ENCODE measurements at places on chromosomes 5 and 9. TPM values are rescaled to one million over a fixed set of nuclear protein-coding genes. Genes with fewer than 3 reads are reported as not detected.
A peak's percentile ranks its signal among the peaks of the same experiment; 100 is the strongest.

- H3K4me3 ChIP-seq: no peak overlapping the region
- peaks cover 5% of the 10 kb centered on the region for H3K27me3 ChIP-seq
- H3K36me3 ChIP-seq: no peaks in the 10 kb centered on the region
- peaks cover 2% of the 10 kb centered on the region for H3K4me1 ChIP-seq
- peak; percentile 64 for DNase-seq
- no peak overlapping the region for H3K27ac ChIP-seq
These were observed 140.2 kb downstream of the TMC1 start for GRCh38 chr9:72661401-72662135.

GRCh38 chr5:107063511-107063910 is 607.2 kb downstream of the EFNA5 start:
- H3K36me3 ChIP-seq: no peaks in the 10 kb centered on the region
- H3K27me3 ChIP-seq: no peaks in the 10 kb centered on the region
- DNase-seq: peak; percentile 10
- H3K4me3 ChIP-seq: no peak overlapping the region

DNA sequence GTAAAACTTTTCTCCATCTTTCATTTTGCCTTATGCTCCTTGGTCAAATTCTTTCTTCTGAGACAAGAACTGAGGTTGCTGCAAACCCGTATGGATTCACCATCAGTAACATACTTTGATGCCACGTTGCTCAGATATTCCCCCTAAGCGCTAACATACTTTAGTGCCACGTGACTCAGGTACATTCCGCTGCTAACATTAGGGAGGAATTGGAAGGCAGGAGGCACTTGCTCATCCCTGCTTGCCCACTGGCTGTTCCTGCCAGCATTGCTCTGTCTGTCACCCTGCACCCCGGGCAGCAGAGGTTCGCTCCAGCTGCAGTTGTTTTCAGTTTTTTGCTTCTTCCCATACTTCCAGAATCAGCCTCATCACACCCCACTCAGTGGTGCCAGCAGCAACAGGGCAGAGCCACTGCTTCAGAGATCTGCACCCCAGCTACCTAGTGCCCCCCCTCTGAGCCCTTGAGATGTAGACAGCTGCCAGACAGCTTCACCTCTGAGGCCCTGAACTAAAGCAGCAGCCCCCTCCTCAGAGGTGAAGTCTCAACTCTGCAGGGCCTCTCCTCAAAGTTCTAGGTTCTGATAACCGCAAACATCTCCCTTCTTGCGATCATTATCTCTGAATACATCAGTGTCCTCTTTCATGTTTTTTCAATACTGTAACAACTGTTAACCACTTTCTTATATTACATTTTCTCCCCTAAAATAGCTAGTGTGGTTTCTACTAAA is 228.0 kb upstream of the KIF2A start:
- no peaks in the 10 kb centered on the region for H3K4me1 ChIP-seq
- H3K36me3 ChIP-seq: no peaks in the 10 kb centered on the region
- H3K27me3 ChIP-seq: no peaks in the 10 kb centered on the region
- no peak for DNase-seq

- H3K27me3 ChIP-seq: no peaks in the 10 kb centered on the region
- H3K4me3 ChIP-seq: no peak overlapping the region
- no peaks in the 10 kb centered on the region for H3K36me3 ChIP-seq
- no peak for DNase-seq
These were observed 11.3 kb downstream of the AFAP1L1 start for GRCh38 chr5:149282966-149283332.

DNA sequence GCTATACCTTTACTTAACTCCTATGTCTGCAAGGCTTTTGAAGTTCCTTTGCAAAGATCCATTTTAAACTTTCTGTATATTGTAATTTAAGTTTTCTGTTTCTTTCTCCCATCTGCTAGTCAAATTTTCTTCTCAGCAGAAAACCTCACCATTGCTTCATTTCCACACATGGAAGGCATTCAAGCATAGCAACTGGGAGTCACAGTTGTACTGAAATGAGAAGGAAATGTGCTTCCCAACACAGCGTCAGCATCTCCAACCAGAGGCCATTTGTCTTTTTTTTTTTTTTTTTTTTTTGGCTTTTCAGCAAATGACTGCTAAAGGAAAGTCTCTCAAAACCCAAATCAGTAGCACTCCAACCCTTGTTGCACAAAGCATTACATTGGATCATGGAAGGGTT is 92.5 kb downstream of the RAB3C start:
- no peaks in the 10 kb centered on the region for H3K36me3 ChIP-seq
- no peak overlapping the region for H3K27ac ChIP-seq
- DNase-seq: no peak
- no peak overlapping the region for H3K4me3 ChIP-seq
- no peaks in the 10 kb centered on the region for H3K4me1 ChIP-seq

Gene DBH
- not detected for polyA plus RNA-seq

All from IMR-90 (cell line).